ENCODE measurements at places on chromosomes 3 and 15.
A peak's percentile ranks its signal among the peaks of the same experiment; 100 is the strongest.

GRCh38 chr3:102144063-102144462, 290.8 kb upstream of the ZPLD1 start:
- no peak for DNase-seq

DNA sequence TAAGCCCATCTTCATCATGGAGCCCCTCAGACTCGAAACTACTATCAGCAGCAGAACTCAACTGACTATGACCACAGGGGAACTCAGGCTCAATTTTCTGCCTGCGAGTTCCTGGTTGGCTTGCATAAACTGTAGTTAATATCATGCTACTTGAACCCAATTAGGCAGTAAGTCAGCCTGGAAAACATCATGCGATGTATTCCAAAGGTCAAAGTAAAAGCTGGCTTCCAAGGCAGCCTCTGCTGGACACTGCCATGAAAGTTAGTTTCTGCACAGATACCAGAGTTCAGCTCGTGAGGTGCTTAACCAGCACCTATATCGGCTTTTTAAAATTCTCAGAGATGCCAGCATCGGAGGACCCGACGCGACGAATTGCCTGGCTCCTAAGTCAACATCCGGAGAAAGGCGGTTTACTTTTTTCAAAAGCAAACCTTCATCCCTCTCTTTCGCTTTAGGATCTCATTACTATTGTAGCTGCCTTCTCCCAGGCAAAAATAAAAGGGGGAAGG, 3.8 kb downstream of the ANP32A start:
- DNase-seq: no peak

DNA sequence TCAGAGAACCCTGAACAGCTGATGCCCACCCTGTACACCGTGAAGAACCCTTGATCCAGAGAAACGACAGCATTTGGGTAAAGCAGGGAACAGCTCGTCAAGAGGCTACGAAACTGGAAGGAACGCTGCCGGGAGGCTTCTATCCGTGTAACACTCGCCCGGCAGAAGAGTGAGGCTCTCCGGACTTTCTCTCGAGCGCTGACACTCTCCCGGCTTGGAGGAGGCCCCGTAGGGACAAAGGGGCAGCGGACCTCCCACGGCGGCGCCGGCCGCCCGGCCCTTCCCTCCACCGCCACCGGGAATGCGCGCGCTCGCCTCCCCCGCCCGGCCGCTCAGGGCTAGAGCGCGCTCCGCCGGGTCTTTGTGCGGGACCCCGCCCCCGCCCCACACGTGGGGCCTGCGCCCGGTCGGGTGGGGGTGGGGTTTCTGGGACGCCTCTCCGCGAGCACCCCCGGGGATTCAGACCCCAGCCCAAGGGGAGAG, 1.7 kb downstream of the HYAL2 start:
- peak; percentile 68 for DNase-seq

GRCh38 chr3:127325629-127325961, 37.7 kb upstream of the PRR20G start:
- DNase-seq: no peak

GRCh38 chr15:70199124-70199482, 101.4 kb upstream of the TLE3 start:
- DNase-seq: no peak

- no peak for DNase-seq
Measured at GRCh38 chr3:70179111-70179510, 133.3 kb downstream of the MDFIC2 start.

- no peak for DNase-seq
Measured at GRCh38 chr3:149203758-149204157, 17.9 kb downstream of the CP start.

- DNase-seq: no peak
Measured at GRCh38 chr3:195224156-195224979, 46.6 kb downstream of the XXYLT1 start.

- DNase-seq: no peak
Measured at GRCh38 chr3:10195366-10196089, 30.8 kb downstream of the IRAK2 start.

GRCh38 chr3:171295484-171296373, 164.5 kb downstream of the TNIK start:
- DNase-seq: no peak

- no peak for DNase-seq
Measured at GRCh38 chr3:43023746-43024145, 44.6 kb downstream of the GASK1A start.

GRCh38 chr3:67875858-67876257, 221.4 kb upstream of the SUCLG2 start:
- no peak for DNase-seq

DNA sequence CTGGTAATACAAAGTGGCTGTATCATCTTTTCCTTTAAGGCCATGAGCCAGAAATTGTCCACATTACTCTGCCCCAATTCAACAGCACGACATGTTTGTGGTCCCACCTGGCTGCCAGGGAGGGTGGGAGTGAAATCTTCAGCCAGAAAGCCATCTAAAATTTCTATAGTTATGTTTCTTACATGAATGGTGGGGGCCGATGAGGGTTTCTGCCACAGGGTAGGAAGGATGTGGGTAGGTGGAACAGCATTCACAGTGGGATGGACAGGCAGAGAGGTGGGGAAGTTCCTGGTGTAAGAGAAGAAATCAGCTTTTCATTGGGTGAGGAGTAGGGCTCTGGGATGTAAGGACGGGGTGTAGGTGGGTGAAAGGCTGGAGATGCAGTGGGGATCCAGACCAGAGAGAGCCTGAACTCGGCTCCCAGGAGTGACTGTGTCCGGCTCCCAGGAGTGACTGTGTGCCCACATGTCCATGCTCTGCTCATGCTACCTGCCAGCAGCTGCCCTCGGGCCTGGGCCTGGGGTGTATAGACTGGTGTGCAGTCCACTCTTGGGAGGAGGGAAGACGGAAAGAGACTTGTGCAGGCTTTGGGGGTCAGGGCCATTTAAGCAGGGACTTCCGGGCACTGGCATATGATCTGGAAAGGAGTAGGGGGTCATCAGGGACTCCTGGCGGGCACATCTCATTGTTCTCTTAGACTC, 3.8 kb upstream of the FBLN2 start:
- no peak for DNase-seq

GRCh38 chr3:177061369-177061768, 135.9 kb downstream of the TBL1XR1 start:
- no peak for DNase-seq

DNA sequence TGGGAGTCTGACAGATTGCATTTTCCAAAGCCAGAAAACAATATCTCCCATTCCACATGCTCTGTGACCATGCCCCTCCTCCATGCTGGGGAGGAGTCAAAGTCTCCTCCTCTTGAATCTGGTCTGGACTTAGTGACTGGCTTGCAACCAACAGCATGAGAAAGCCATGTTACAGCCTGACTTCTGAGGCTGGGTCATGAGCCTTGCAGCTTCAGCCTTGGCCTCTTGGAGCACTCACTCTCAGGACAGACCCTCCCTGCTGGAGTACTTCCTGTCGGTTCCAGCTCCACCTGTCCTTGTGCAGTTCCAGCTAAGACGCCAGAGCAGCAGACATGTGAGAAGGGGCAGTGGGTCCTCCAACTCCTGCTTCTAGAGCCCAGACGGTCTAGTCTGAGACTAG, 49.7 kb upstream of the RBSN start:
- no peak for DNase-seq

- peak; percentile 40 for DNase-seq
Measured at GRCh38 chr3:45597171-45597570, 2.6 kb downstream of the LIMD1 start.

DNA sequence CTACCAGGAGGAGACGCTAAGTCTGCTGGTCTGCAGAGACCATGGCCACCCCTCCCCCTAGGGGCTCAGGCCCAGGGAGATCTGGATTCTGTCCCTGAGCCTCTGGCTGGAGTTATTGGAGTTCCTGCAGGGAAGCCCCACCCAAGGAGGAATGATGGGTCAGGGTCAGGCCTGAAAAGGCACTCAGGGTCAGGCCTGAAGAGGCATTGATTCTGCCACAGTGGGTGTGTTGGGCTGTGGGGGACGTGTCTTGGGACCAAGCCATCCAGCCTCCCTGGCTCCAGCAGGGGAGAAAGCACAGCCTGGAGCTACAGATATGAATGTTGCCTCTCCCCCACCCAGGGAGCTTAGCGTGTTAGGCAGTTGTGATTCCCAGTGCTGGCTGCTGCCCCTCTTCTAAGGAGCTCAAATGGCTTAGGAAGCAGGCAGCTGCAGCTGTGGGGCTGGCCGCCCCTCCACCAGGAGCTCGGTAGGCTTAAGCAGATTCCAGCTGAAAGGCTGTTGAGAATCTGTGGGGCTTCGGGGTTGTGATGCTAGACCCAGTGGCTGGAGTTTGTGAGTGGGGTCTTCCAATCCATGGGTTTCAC, 176.7 kb downstream of the CHL1 start:
- DNase-seq: no peak

- DNase-seq: no peak
Measured at GRCh38 chr3:16897254-16897926, 12.6 kb downstream of the PLCL2 start.

GRCh38 chr3:150124142-150124541, 153.4 kb upstream of the PFN2 start:
- no peak for DNase-seq

DNA sequence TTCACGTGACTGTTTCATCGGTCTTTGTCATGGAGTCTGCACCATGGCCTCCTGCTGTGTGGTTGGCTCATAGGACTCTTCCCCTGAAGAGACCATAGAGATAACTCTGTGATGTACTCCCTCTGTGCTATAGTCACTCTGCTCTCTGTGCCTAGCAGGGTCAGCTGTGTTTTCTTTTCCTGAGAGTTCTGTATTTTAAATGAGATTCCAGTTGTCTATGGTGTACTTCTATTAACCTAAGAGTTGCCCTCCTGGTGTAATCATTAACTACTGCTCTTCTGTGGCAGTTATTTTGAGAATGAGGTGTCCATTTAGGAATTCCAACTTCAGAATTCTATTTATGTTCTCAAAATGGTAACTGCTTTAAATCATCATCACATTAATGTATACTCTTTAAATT, 114.5 kb upstream of the ARPP21 start:
- no peak for DNase-seq

DNA sequence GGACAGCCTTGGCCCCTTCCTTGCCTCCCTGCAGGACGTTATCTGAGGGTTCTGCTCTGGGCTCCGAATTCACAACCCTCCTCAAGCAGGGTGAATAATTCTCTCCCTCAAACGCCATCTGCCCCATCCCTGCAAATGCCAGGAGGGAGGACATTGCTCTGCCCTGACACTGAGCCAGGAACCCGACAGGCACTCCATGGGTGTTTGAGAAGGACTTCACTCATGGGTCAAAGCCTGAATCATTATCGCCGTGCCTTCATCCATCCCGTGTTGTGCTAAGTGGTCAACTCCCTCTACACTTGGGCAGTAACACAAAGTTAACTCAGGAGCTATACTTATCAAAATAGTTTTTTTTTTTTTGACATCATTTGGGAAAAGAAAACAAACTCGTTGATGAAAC, 261.8 kb upstream of the IGF1R start:
- DNase-seq: no peak

DNA sequence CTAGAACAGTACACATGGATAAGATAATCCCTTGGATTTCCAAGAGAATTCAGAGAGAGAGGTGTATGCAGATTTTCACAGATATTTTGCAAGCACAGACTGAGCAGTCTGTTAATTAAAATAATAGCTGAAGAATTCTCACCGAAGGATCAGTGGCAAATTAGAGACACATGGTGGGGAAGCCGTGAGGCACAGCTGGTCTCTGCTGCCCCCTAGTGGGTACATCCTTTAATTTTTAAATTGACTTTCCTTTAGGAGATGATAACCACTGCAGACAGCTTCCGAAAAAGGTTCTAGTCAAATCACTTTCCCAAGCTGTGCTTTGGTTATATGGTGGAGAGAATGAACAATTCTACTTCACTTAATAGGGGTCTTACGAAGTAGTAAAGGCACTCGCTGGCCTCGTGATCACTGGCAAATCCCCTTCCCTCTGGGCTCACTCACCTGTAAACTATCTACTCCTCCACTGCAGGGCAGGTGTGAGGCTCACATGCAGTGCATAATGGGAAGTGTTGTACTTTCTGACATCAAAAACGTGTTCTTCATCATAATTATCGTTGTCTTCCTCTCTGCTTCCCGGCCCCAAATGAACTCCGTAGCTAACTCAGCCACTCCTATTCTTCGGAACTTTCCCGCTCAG, 19.5 kb downstream of the MESD start:
- DNase-seq: peak; percentile 60

DNA sequence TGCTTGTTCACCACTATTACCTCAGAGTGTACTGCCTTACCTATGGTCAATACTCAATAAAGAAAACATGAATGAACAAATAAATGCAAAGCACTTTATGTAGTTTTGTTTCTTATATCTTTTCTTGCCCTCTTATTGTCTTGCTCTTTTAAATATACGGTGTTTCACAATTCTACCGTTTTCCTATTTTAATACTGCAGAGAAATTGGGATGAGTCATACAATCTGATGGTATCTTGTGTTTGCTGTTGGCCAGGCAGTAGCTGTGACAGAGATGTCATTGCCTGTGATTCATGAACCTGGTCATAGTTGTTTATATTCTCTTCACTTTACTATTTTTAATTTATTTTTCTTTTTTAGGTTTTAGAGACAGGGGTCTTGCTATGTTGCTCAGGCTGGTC, 48.3 kb downstream of the SERP1 start:
- no peak for DNase-seq

- DNase-seq: no peak
Measured at GRCh38 chr3:168417016-168417415, 321.3 kb upstream of the GOLIM4 start.

DNA sequence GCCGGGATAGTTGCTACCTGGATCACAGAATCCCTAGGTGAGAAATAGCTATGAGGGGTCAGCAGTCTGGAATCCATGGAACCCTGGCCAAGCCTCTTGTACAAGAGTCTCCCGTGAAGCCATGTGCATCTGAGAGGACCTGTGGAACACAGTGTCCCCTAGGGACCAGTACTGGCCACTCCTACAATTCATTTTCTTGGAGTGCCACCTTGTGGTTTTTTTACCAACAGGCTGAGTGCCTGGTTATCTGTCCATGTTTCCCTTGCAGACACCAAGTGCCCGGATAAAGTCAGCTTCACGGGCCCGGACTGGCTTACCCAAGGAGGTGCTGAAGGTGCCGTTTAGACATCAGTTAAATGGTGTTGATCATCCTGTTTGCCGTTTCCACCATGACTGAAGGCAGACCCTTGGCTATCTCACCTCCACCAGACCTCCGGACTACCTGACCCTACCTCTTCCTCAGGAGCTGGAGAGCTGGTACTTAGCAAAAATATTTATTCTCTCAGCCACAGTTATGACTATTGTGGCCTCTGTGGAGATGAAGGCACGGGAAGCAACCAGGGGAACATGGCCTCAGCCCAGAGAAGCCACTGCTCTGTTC, 93.9 kb downstream of the RBPMS2 start:
- no peak for DNase-seq

DNA sequence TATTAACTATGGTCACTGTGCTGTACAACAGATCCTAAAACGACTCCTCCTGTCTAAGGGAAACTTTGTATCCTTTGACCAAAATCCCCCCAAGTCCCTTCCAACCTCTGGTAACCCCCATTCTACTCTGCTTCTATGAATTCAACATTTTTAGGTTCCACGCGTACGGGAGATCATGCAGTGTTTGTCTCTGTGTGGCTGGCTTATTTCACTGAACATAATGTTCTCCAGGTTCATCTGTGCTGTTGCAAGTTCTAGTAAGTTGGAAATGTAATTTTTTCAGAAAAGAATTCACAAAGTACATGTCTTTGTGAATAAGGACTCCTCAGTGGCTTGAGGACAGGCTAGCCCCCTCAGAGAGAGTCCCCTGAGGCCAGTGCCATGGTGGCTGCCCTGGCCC, 66.1 kb downstream of the ATP10A start:
- DNase-seq: no peak

All from activated naive CD4-positive, alpha-beta T cell treated with Interleukin-2 at 50 U/mL for 16 hours (primary cell).